A673 (cell line): ENCODE measurements at places on chromosomes 3 and 15. TPM values are rescaled to one million over a fixed set of nuclear protein-coding genes. Genes with fewer than 3 reads are reported as not detected.

TFRC gene
- 240 and 336 TPM in 2 replicates for total RNA-seq

GP5 gene
- total RNA-seq, result 0.09 and 0.11 TPM in 2 replicates

- H3K4me1 ChIP-seq, result no peaks in the 10 kb centered on the region
- DNase-seq, result no peak
- peaks cover 11% of the 10 kb centered on the region for H3K36me3 ChIP-seq
- H3K4me3 ChIP-seq, result no peak overlapping the region
Measured at GRCh38 chr15:50302581-50302980, 37.1 kb upstream of the HDC start.

GRCh38 chr3:127410678-127411077 lies 122.8 kb upstream of the PRR20G start:
- no peak overlapping the region for H3K4me3 ChIP-seq
- no peak overlapping the region for H3K27ac ChIP-seq
- no peaks in the 10 kb centered on the region for H3K36me3 ChIP-seq

DNA sequence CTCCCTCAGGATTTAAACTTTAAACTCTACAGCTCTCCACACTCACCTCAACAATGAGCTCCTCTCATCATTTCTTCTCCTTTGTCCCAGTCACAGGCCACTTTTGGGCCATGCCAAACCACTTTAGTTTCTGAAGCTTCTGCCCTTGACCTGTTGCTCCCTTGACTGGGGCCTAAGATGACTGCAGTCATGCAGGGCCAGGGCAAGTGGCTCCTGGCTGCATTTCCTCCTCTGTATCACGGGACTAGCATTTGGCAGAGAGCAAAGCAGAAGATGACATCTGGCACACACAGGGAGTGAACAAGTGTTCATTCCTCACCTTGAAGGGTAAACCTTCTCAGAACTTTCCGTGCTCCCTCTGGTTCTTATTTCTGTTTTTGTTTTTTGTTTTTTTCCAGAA lies 136.9 kb downstream of the PDE8A start:
- no peaks in the 10 kb centered on the region for H3K4me1 ChIP-seq
- H3K27ac ChIP-seq, result no peak overlapping the region
- DNase-seq, result no peak
- no peaks in the 10 kb centered on the region for H3K27me3 ChIP-seq
- no peak overlapping the region for H3K4me3 ChIP-seq

DNA sequence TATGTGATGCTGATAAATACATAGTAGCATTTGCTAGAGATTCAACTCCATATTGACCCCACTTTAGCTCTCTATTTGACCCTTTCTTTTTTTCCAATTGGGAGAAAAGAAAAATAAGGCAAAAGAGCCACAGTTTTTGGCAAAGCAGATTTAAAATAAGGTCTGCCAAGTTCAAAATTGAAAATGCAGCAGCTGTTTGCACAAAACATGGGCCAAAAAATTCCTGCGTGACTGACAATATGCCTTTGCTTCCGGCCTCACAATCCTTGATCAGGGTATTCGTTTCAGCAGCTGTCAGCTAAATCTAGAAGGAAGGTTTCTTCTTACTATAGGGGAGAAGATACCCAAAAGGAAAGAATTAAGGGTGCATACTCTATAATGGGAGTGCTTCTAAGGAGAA lies 563.5 kb upstream of the CCDC54 start:
- H3K4me3 ChIP-seq, result no peak overlapping the region
- no peak for DNase-seq
- no peak overlapping the region for H3K27ac ChIP-seq
- H3K27me3 ChIP-seq, result no peaks in the 10 kb centered on the region
- no peaks in the 10 kb centered on the region for H3K36me3 ChIP-seq

GRCh38 chr15:59879506-59880265 lies 124.4 kb upstream of the FOXB1 start:
- no peaks in the 10 kb centered on the region for H3K4me1 ChIP-seq
- H3K4me3 ChIP-seq, result no peak overlapping the region
- no peaks in the 10 kb centered on the region for H3K36me3 ChIP-seq
- no peak for DNase-seq
- H3K27ac ChIP-seq, result no peak overlapping the region

DNA sequence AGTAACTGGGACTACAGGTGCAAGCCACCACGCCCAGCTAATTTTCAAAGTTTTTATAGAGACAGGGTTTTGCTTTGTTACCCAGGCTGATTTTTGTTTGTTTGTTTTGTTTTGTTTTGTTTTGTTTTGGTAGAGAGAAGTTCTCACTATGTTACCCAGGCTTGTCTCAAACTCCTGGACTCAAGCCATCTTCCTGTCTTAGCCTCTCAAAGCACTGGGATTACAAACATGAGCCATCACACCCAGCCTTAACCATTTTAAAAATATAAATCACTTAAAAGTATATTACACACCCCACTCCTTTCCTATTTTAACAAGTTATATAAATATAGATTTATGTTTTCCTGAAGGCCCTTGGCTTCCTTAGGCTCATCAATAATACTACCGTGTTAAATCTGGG lies 6.5 kb upstream of the DYNC1LI1 start:
- no peaks in the 10 kb centered on the region for H3K4me1 ChIP-seq
- H3K27me3 ChIP-seq, result no peaks in the 10 kb centered on the region
- H3K4me3 ChIP-seq, result no peak overlapping the region
- DNase-seq, result no peak

GRCh38 chr3:48128774-48129173 lies 59.4 kb downstream of the CDC25A start:
- DNase-seq, result no peak
- H3K36me3 ChIP-seq, result no peaks in the 10 kb centered on the region
- H3K4me1 ChIP-seq, result no peaks in the 10 kb centered on the region
- no peaks in the 10 kb centered on the region for H3K27me3 ChIP-seq
- no peak overlapping the region for H3K27ac ChIP-seq
- H3K4me3 ChIP-seq, result no peak overlapping the region

GRCh38 chr15:89673165-89673512 lies 6.0 kb downstream of the PLIN1 start:
- peak; percentile 69 for DNase-seq
- no peaks in the 10 kb centered on the region for H3K27me3 ChIP-seq
- H3K36me3 ChIP-seq, result no peaks in the 10 kb centered on the region
- H3K4me1 ChIP-seq, result no peaks in the 10 kb centered on the region
- H3K27ac ChIP-seq, result no peak overlapping the region
- no peak overlapping the region for H3K4me3 ChIP-seq

DNA sequence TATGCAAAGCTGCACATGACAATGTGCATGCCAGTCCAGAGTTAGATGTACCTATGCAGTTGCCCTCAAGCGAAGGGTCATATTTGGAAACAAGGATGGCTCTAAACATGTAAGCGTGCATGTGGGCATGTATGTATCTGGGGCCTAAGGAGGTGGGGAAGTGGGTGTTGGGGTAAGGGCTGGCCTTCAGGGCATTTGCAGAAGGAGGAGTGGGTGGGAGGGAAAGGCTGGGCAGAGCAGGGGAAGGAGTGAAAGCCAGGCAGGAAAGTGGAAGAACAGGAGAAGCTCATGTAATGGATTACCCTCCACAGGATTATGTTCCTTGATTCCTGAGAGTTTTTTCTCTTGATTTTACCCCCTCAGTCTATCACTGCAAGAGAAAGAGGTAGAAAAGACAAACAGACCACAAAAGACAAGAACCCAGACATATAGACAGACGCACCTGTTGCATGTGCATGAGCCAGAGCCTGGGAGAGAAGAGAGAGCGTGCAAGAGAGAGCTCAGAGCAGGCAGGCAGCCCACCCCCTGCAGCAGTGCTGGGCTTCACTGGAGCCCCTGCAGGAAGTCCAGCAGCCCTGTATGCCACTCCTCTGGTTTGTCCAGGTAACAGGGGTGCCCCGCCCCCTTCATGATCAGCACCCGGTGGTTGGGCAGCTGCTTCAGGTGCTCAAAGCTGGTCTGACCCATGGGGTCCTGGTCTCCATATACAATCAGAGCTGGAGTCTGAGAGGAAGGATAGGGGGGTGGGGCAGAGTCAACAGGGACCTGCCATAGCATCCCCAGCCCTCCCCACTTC lies 1.8 kb upstream of the PCBP4 start:
- H3K4me3 ChIP-seq, result no peak overlapping the region
- no peak for DNase-seq
- H3K4me1 ChIP-seq, result peaks cover under 1% of the 10 kb centered on the region
- H3K27me3 ChIP-seq, result no peaks in the 10 kb centered on the region
